NCI-H1105 treated with DMSO at 0.1 percent for 48 hours (cell line): ENCODE measurements at places on chromosomes 5 and 9.

DNA sequence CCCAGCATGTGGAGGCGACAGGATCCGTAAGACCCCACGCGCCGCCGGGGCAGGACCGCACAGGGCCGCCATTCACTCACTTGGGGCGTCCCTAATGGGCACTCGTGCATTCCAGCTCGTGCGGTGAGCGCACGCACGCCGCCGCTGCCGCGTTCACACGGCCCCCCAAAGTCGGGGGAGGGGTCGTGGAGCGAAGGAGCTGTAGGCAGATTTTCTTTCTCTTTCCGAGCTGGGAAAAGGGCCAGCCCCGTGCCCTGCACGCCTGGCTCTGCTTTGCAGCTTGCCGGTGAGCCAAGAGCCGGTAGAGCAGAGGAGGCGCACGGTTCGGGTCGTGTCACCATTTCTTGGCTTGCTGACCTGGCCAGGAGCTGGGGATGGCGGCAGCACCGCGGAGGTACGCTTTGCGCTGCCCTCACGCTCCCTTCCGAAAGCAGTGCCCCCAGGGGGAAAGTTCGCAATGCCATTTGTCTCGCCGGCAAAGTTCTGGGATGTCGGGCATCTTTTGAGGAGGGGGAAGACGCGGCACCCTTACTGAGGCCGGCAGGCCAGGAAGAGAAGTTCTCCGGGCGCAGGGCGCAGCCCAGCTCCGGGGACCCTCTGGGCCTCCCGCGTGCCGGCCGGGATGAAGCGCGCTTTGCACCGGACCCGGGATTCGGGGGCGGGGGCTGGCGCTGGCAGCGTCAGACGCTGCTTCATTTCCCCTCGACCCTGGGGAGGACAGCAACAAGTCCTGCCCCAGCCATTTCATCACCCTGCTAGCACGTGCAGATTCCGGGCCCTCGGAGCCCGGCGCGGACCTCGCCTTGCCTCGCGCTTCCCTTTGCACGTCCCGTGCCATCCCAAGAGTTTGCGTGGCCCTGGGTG is 898 bp downstream of the STC2 start:
- no peak for DNase-seq

DNA sequence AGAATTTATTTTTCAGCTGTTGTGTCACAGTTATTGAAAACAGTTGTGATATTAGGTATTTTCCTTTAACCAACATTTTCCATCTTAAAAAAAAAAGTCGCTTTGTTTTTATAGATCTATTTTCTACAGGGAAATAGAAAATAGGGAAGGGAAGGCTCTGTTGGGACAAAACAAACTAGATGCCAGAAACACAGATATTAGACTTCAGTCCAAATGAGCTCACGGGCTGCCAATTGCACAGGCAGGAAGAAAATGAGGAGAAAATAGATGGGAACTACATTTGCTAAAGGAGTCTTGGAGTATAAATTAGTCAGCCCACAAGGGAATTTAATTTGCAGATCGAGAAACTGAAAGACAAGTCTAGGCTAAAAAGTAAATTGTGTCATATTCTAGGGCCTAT is 21.4 kb upstream of the ISOC1 start:
- no peak for DNase-seq

GRCh38 chr5:157816682-157817386 is 42.1 kb downstream of the CLINT1 start:
- DNase-seq, result peak; percentile 2

DNA sequence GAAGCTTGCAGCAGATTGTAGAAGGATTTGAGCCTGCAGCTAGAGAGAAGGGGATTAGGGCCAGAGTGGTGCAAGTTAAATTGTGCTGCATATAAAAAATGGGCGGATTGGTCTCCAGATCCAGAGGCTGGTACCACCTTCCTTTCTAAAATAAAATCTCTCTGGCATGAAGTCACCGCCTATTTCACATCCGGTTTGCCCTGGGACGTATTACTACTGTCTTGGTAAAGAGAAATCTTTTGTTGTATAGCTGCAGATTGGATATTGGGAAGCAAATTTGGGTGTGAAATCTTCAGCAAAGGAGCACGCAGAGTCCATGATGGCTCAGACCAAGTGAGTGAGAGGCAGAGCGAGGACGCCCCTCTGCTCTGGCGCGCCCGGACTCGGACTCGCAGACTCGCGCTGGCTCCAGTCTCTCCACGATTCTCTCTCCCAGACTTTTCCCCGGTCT is at the start of gene GABRA1:
TSS of gene GABRA1 (plus strand) at position 180 of the 451 bp plus-strand sequence. CDS start 2,691 bp downstream, outside the sequence.
- DNase-seq, result peak; percentile 43

- no peak for DNase-seq
Observed at GRCh38 chr5:159096924-159097783, 2.6 kb downstream of the EBF1 start.

GRCh38 chr5:149367972-149368645 is 10.3 kb downstream of the PCYOX1L start:
- DNase-seq, result no peak

GRCh38 chr9:113511047-113511521 is 47.6 kb downstream of the RGS3 start:
- peak; percentile 80 for DNase-seq

DNA sequence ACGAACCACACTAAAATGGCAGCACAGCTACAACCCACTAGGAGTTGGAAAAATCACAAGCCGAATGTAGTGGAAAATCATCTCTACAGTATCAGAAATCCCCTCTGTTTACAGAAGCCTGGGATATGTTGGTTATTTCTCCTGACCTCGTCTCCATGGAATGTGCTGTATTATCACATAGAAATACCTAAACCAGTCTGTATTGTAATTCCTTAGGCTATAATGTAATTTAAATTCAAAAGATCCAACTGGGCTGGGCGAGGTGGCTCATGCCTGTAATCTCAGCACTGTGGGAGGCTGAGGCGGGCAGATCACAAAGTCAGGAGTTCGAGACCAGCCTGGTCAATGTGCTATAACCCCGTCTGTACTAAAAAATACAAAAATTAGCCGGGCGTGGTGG is 244.8 kb upstream of the MPDZ start:
- DNase-seq, result no peak

- DNase-seq, result no peak
Observed at GRCh38 chr5:159833846-159834245, 82.4 kb upstream of the ADRA1B start.

- no peak for DNase-seq
Observed at GRCh38 chr5:7372399-7372798, 23.5 kb upstream of the ADCY2 start.

DNA sequence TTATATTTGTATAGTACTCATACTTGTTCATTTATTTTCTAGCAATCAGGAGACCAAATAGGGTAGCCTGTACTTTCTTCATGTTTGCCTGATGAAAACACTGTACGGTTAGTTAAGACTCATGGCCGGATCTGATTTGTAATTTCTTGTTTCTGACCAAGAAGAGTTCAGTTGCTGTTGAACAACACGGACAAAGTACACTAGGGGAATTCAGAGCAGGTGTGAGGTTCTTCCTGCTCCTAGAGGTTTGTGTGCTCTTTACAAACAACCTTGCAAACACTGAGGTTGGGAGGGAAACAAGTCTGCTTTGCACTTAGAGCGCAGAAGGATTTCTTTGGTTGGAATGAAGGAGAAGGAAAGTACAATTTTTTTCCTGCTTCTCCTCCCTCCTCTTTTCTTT is 69.7 kb downstream of the TRIO start:
- DNase-seq, result no peak
